Aorta (tissue), 5 donors: ENCODE measurements at places on chromosomes 1 and 21. TPM values are rescaled to one million over a fixed set of nuclear protein-coding genes. Genes with fewer than 3 reads are reported as not detected.
A peak's percentile ranks its signal among the peaks of the same experiment; 100 is the strongest.

DNA sequence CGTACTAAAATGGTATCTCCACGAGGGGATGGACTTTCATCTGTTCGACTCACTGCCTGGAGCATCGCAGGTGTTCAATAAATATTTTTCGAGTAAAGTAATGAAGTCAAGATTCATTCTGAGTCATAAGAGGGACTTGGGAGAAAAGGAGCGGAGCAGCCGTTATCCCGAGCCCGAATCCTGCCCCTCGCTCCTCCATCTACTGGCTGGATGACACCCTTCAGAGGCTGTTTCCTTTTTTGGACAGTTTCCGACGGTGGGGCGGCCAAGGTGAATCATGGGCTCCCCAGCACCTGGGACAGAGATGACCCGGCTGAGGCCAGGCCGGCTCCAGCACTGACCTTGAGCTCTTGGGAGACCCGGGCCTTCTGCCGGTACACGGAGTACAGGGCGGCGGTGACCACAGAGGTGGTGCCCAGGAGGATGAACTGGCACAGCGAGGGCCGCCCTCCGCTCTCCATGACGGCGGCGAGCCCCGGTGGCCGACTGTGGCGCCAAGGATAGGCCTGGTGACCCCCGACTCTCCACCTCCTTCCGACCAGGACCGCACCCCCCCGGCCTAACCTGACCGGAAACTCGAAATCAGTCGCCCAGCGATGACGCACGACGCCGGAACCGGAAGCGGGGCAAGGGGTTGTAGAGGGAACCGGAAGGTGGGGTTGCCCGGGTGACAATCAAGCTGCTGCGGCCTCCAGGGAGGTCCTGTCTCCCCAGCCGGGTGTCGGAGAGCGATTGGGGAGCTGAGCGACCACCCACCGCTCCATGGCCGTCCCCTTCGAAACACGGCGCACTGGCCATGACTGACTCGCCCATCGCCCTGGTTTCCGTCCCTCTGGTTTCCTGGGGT is at the start of gene MUL1:
MUL1 (minus strand) TSS at position 588 of the 847 bp plus-strand sequence; CDS start at position 461, 127 bp downstream.
- H3K27ac ChIP-seq = peak within 1 kb of the TSS; percentile 18
- H3K27me3 ChIP-seq = peaks cover 2% of the 10 kb centered on the region
- H3K4me1 ChIP-seq = peaks cover 2% of the 10 kb centered on the region
- no peaks in the 10 kb centered on the region for H3K36me3 ChIP-seq
- H3K4me3 ChIP-seq = peak within 1 kb of the TSS; percentile 90

- no peaks in the 10 kb centered on the region for H3K4me1 ChIP-seq
- H3K4me3 ChIP-seq = no peak overlapping the region
- no peak for DNase-seq
- H3K27ac ChIP-seq = no peak overlapping the region
These were observed 26.2 kb upstream of the PRKACB start for GRCh38 chr1:84117868-84118267.

DNA sequence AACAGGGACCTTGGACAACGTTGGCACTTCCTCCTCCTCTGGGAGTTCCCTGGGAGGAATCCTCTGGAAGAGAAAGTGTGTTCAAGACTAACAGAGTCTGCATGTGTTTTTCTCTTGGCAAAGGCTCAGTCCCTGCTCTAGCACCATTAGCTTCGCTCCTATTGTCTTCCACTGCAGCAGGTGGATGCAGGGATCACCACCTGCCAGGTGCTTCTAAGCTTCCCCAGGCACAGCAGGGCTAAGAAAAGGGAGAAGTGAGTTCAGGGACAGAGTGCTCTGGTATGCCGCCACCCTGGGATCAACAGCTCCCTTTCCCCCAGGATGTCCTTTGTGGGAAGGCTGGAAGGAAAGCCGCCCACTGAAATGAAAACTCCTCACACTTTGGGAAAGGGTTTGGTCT is 43.9 kb upstream of the IL20 start:
- no peaks in the 10 kb centered on the region for H3K36me3 ChIP-seq
- H3K4me3 ChIP-seq = no peak overlapping the region
- no peaks in the 10 kb centered on the region for H3K4me1 ChIP-seq
- DNase-seq = no peak

DNA sequence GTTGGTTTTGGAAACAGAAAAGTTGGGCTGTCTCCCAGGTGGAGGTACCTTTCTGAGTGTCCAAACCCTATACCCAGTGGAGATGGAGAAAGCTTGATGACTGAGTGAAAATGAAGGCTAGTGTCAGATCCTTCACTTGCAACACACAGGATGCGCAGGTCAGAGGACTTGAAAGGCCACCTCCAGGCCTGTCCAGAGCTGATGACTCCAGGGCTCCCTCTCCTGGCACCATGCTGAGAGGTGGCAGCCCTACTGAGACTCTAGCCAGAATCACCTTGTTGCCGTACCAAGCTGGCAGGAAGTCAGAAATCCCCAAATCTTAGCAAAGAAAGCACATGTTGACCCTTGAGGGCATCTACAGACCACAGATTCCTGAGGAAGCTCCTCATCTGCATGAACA is 16.4 kb downstream of the KNCN start:
- H3K4me3 ChIP-seq = no peak overlapping the region
- no peaks in the 10 kb centered on the region for H3K36me3 ChIP-seq
- DNase-seq = no peak
- H3K27me3 ChIP-seq = no peaks in the 10 kb centered on the region
- H3K4me1 ChIP-seq = no peaks in the 10 kb centered on the region

- H3K27ac ChIP-seq = no peak overlapping the region
- no peak overlapping the region for H3K4me3 ChIP-seq
- no peaks in the 10 kb centered on the region for H3K4me1 ChIP-seq
- no peaks in the 10 kb centered on the region for H3K27me3 ChIP-seq
- DNase-seq = no peak
- no peaks in the 10 kb centered on the region for H3K36me3 ChIP-seq
These were observed 130.9 kb downstream of the SEC16B start for GRCh38 chr1:177838907-177839485.

DNA sequence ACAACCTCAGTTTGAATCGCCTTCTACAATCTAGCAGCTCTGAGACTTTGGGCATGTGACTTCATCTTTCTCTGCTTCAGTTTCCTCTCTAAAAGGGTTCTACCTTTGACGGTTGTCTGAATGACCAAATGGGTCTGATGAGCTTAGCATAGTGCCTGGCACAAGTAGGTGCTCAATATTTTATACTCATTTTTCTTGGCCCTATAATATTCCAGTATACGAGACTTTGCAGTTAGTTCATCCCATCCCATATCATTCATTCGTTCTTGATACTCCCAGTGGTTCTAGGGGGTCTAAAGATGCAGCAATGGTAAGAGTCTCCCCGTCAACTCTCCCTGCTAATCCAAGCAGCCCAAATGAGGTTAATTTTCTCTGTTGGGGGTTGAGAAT is 67.6 kb downstream of the ALPL start:
- no peaks in the 10 kb centered on the region for H3K36me3 ChIP-seq
- no peaks in the 10 kb centered on the region for H3K27me3 ChIP-seq
- DNase-seq = no peak
- H3K27ac ChIP-seq = no peak overlapping the region
- H3K4me1 ChIP-seq = no peaks in the 10 kb centered on the region
- H3K4me3 ChIP-seq = no peak overlapping the region

DNA sequence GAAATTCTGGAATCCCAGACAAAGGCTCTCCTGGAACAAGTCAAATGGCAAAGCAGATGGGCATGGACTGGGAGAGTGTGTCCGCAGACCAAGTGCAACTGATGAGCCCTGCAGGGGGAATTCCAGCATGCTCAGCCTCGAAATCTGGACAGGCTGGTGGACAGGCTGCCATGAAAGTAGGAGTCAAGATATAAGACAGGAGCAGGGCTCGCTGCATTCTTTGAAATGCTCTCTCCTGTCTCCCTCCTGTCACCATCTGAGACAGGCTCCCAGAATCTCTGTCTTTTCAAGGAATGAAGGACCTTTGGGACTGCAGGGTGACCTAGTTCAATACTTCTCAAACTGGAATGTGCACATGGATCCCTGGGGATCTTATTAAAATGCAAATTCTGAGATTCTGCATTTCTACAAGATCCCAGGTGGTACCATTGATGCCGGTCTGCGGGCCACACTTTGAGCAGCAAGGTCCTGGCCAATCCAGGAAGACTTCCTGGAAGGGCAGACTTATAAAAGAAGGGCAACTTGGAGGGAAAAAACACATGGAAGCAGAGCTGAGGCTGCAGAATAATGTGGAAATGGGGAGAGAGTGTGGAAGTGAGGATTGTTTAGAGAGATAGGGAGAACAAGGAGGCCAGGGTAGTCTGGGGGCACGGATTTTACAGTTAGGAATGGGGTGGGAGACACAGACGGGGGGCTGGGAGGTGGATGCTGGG is 29.8 kb downstream of the TNNT2 start:
- H3K27ac ChIP-seq = no peak overlapping the region
- no peak overlapping the region for H3K4me3 ChIP-seq
- H3K27me3 ChIP-seq = no peaks in the 10 kb centered on the region
- DNase-seq = peak; percentile 4
- no peaks in the 10 kb centered on the region for H3K4me1 ChIP-seq

DNA sequence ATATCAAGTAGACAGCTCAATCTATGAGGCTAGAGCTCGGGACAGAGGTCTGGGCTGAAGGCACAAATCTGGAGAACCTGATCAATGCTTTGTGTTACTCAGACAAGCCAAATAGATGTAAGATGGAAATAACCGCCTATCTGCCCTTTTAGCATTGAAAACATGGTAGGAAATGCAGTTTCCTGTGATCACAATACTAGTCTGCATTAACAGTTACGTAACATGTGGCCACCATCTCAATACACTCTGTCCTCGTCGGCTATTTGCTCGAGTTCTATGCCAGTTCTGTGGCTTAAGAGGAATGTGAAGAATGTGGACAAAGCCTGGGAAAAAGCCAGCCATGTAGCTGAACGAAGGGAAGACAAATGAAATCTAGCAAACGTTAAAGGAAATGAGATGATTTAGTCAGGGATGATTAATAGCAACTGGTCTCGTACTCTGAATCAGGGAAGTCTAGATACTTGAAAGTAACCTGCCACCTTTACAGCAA is 73.3 kb downstream of the HSF2BP start:
- no peak for DNase-seq
- no peaks in the 10 kb centered on the region for H3K36me3 ChIP-seq
- peak overlapping the region; percentile 80 for H3K27ac ChIP-seq
- no peaks in the 10 kb centered on the region for H3K4me1 ChIP-seq
- H3K4me3 ChIP-seq = no peak overlapping the region

DNA sequence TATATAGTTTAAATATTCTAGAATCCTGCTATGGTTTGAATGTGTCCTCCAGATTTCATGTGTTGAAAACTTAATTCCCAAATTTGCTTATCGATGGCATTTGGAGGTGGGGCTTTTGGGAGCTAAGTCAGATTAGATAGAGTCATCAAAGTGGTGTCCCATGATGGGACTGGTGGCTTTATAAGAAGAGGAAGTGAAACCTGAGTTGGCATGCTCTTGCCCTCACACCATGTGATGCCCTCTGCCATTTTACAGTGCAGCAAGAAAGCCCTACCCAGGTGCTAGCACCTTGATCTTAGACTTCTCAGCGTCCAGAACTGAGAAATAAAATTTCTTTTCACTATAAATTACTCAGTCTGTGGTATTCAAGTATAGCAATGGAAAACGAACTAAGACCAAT is 111.3 kb downstream of the TGFB2 start:
- H3K27me3 ChIP-seq = no peaks in the 10 kb centered on the region
- H3K27ac ChIP-seq = no peak overlapping the region
- DNase-seq = no peak
- no peak overlapping the region for H3K4me3 ChIP-seq

DNA sequence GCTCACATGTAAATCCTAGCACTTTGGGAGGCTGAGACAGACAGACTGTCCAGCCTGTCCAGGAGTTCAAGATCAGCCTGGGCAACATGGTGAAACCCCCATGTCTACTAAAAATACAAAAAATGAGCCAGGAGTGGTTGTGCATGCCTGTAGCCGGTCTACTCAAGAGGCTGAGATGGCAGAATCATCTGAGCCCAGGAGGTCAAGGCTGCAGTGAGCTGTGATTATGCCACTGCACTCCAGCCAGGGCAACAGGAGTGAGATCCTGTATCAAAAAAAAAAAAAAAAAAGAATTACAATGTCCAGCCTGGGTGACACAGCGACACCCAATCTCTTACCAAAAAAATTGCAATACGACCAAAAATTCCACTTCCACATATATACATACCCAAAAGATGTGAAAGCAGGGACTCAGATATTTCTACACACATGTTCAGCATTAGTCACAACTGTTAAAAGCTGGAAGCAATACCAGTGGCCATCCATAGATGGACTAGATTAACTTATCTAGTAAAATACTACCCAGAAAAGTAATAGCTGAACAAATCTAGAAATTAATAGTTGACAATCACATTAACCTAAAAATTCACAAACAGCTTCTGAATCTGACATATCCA is 49.2 kb downstream of the ASH1L start:
- no peaks in the 10 kb centered on the region for H3K27me3 ChIP-seq
- no peaks in the 10 kb centered on the region for H3K4me1 ChIP-seq
- peaks cover 3% of the 10 kb centered on the region for H3K36me3 ChIP-seq
- H3K4me3 ChIP-seq = no peak overlapping the region
- no peak overlapping the region for H3K27ac ChIP-seq

GRCh38 chr1:248627971-248628844 is 6.7 kb downstream of the OR2T11 start:
- H3K4me3 ChIP-seq = no peak overlapping the region
- no peaks in the 10 kb centered on the region for H3K4me1 ChIP-seq
- DNase-seq = no peak
- H3K36me3 ChIP-seq = no peaks in the 10 kb centered on the region
- no peaks in the 10 kb centered on the region for H3K27me3 ChIP-seq

- no peaks in the 10 kb centered on the region for H3K27me3 ChIP-seq
- H3K27ac ChIP-seq = no peak overlapping the region
- H3K4me1 ChIP-seq = no peaks in the 10 kb centered on the region
- H3K36me3 ChIP-seq = no peaks in the 10 kb centered on the region
- H3K4me3 ChIP-seq = no peak overlapping the region
These were observed 5.2 kb upstream of the AGO3 start for GRCh38 chr1:35925741-35926140.

- H3K27me3 ChIP-seq = no peaks in the 10 kb centered on the region
- no peak overlapping the region for H3K27ac ChIP-seq
- H3K36me3 ChIP-seq = no peaks in the 10 kb centered on the region
- H3K4me1 ChIP-seq = no peaks in the 10 kb centered on the region
These were observed 242.3 kb downstream of the LMX1A start for GRCh38 chr1:165114022-165114888.

The KLHDC9 gene
- total RNA-seq = 0.78 TPM

The S100A8 gene
- 83.5 TPM for total RNA-seq

The SCAF4 gene
- 32.2 TPM for total RNA-seq

The BSND gene
- not detected for total RNA-seq

The PLCH2 gene
- 0.71 TPM for total RNA-seq

The FMOD gene
- total RNA-seq = 353 TPM

The CCDC30 gene
- 2.3 TPM for total RNA-seq

The PIK3C2B gene
- 41.3 TPM for total RNA-seq

The PADI2 gene
- total RNA-seq = 2.2 TPM
